Fibroblast of lung (primary cell): ENCODE measurements at places on chromosomes 2 and 18. TPM values are rescaled to one million over a fixed set of nuclear protein-coding genes. Genes with fewer than 3 reads are reported as not detected.

DNA sequence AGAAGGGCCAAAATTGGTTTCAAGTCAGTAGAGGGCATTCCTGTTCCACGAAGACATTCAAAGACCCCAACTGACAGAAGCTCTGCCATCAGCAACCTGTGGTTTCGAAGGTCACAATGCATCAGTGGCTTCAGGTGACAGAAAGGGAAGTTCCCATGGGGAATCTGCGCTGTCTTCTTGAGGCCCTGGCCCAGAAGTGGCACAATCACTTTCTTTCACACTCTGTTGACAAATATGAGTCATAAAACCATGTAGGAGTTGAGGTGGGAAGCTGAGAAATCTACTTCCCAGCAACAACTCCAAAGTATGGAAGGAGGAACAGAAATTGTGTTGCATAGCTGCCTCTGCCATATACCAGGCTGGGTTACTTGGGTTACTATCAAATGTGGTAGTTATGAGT lies 621.1 kb upstream of the FANCL start:
- no peak overlapping the region for H3K27ac ChIP-seq
- no peaks in the 10 kb centered on the region for H3K27me3 ChIP-seq
- no peaks in the 10 kb centered on the region for H3K36me3 ChIP-seq
- DNase-seq = no peak

Gene ARL5A
- total RNA-seq = 32.9 and 40.3 TPM in 2 replicates

DNA sequence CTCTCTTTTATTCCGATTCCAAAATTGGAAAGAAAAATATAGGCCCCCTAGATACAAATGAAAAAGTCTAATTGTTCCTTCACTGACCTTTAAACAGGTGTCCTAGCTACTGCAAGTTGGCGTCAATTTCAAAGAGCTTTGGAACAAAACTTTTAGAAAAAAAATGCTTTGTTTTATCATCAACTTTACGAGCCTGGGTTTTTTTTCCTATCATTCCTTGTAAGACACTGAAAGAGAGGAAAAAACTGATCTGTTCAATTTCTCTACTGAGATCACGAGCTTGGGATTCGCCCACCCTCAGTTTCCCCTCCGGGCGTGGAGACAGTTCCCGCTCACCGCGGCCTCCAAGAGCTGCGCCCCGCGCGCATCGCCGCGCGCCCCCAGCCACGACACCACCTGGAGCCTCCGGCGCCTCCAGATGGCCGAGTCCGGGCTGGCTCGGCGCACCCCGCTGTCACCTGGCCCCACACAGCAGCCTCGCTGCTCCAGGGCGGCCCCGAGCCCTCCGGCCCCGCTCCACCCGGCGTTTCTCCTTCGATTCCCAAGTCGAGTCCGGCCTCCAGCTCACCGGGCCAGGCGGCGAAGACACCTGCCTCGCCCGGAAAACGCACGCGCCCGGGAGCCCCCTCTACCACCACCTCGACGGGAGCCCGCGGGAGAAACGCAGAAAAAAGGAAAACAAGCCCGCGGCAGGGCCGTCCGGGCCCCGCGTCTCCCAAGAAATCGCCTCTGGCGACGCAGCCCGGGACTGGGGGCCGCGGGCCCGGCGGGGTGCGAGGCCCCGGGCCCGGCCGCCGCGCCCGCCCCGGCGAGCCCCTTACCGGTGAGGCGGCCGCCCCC lies 656 bp downstream of the TBC1D8 start:
- H3K27ac ChIP-seq = no peak overlapping the region
- H3K4me3 ChIP-seq = peak overlapping the region; percentile 66
- peaks cover 13% of the 10 kb centered on the region for H3K4me1 ChIP-seq

Gene SOX11
- 0.99 and 2.1 TPM in 2 replicates for total RNA-seq

- no peak overlapping the region for H3K27ac ChIP-seq
- H3K36me3 ChIP-seq = no peaks in the 10 kb centered on the region
- DNase-seq = peak; percentile 24
- H3K27me3 ChIP-seq = no peaks in the 10 kb centered on the region
- H3K4me3 ChIP-seq = no peak overlapping the region
These were observed 37.6 kb upstream of the MCM6 start for GRCh38 chr2:135913727-135914365.

GRCh38 chr2:63642946-63643345 lies 54.2 kb downstream of the MDH1 start:
- no peaks in the 10 kb centered on the region for H3K27me3 ChIP-seq
- H3K4me3 ChIP-seq = no peak overlapping the region
- no peak overlapping the region for H3K27ac ChIP-seq
- no peak for DNase-seq
- H3K4me1 ChIP-seq = no peaks in the 10 kb centered on the region
- H3K36me3 ChIP-seq = no peaks in the 10 kb centered on the region

DNA sequence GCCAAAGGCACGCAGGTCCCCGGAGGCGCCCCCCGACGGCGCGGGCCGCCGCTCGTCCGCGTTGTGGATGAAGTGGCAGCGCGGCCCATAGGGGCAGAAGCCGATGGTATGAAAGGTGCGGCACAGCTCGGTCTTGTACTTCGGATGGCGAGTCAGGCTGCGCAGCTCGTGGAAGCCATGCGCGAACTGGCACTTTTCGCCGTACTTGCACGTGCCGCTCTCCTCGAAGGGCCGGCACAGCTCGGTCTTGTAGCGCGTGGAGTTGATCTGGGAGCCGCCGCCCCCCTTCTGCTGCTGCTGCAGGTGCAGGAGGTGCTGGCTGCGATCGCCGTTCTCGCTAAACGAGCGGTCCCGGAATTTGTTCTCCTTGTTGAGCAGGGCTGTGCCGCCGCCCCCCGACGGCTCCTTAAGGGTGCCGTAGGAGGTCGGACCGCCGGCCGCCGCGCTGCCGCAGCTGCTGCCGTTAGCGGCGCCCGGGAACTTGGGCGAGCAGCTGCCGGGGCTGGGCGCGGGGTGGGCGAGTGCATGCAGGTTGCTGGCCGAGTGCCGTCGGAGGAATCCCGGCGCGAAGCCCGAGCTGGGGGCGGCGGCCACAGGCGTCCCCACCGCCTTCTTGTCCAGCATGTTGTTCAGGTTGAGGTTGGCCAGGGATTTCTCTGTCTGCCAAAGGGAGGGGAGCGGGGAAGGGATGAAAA lies 1.2 kb downstream of the ZFP36L2 start:
- DNase-seq = peak; percentile 69
- peak overlapping the region; percentile 84 for H3K27ac ChIP-seq
- H3K27me3 ChIP-seq = no peaks in the 10 kb centered on the region
- H3K4me1 ChIP-seq = peaks cover 21% of the 10 kb centered on the region
